Heart left ventricle (tissue), 16 donors: ENCODE measurements at places on chromosomes 7 and 10. TPM values are rescaled to one million over a fixed set of nuclear protein-coding genes. Genes with fewer than 3 reads are reported as not detected.

The HTR5A gene
- polyA plus RNA-seq: not detected

DNA sequence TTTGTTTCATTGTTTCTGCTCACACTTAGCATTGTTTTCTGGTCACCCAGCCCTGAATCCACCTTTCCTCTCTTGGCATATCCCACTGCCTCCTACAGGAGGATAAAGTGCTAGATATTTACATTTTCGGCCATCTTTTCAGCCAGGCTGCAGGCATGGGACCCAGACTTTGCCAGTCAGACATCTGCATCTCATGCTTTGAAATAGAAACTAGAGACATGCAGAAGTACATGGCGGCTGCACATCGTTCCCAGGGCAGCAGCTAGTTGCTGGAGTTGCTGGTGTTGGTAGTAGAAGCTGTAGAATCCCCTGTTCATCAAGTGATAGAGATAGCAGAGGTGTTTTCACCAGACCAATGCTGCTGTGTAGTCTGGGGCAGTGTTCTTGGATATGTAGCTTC is 18.7 kb downstream of the STAMBPL1 start:
- H3K4me1 ChIP-seq: peaks cover 50% of the 10 kb centered on the region
- DNase-seq: no peak
- peaks cover 13% of the 10 kb centered on the region for H3K36me3 ChIP-seq
- no peak overlapping the region for H3K4me3 ChIP-seq
- no peaks in the 10 kb centered on the region for H3K27me3 ChIP-seq
- H3K27ac ChIP-seq: no peak overlapping the region

The SPDYE16 gene
- polyA plus RNA-seq: 0.08 TPM

The ADIRF gene
- polyA plus RNA-seq: 86.1 TPM

The C10orf53 gene
- polyA plus RNA-seq: not detected

DNA sequence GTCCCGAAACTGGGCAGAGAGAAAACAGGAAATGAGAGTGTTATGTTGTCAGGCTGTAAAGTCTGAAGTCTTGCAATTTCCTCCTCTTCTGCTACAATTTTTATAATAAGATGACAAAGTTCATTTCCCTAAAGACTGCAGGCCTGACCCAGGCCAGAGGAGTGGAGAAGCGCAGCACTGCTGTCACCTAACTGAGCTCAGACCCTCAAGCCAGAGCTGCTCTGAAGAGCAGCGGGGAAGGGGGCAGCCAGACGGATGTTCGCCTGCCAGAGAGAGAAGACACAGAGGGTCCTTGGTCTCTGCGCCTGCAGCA is 12.6 kb upstream of the AOAH start:
- no peak overlapping the region for H3K27ac ChIP-seq
- no peaks in the 10 kb centered on the region for H3K4me1 ChIP-seq
- H3K27me3 ChIP-seq: no peaks in the 10 kb centered on the region
- H3K36me3 ChIP-seq: no peaks in the 10 kb centered on the region
